Activated naive CD4-positive, alpha-beta T cell treated with anti-CD3 and anti-CD28 coated beads for 36 hours (primary cell): ENCODE measurements at places on chromosomes 6 and 20. TPM values are rescaled to one million over a fixed set of nuclear protein-coding genes. Genes with fewer than 3 reads are reported as not detected.

- H3K27ac ChIP-seq = no peak overlapping the region
- H3K27me3 ChIP-seq = no peaks in the 10 kb centered on the region
These were observed 5.2 kb upstream of the SAMHD1 start for GRCh38 chr20:36956674-36957073.

GRCh38 chr6:143694560-143694959 lies 16.8 kb downstream of the PHACTR2 start:
- H3K4me3 ChIP-seq = no peak overlapping the region
- no peaks in the 10 kb centered on the region for H3K27me3 ChIP-seq
- no peaks in the 10 kb centered on the region for H3K36me3 ChIP-seq

DNA sequence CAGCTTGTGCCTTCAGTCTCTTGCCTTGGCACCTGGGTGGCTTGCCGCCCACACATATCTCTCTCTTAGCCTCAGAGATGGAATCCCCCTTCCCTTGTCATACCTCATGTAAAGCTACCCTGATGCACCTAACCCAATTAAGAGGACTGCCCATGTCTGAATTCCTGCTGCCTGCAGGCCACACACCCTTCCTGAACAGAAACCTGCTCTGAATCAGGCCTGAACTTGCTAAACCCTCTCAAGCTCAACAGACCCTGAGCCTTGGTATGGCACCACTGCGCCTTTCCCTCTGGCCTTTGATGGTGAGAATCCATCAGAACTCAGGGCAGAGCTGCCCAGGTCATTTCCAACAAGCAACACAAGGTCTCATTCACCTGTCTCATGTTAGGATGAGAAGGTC lies 5.2 kb downstream of the RAET1G start:
- H3K4me3 ChIP-seq = no peak overlapping the region
- H3K27ac ChIP-seq = no peak overlapping the region
- no peak for DNase-seq
- peaks cover 18% of the 10 kb centered on the region for H3K27me3 ChIP-seq

DNA sequence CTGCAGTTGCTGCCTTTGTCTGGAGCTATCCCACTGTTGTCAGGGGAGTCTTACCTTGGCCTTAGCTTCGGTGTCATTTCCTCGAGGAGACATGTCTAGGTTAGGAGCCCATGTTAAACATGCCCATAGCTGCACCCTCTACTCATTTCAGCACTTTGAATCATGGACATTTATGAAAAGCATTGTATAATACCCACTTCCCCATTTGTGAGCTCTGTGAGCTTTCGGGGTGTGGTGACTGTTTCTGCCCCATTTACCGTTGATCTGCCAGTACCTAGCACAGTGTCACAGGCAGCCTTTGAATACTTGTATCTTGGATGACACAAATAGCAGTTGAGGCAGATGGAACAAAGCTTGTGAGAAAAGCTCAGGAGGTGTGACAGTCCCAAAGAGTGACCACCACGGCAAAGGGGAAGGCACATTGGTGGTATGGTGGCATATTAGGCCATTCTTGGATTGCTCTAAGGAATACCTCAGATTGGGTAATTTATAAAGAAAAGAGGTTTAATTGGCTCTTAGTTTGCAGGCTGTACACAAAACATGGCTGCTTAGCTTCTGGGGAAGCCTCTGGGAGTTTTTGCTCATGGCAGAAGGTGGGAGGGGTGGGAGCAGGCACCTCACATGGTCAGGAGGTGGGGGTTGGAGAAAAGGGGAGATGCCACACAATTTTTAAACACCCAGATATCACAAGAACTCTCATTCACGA lies 42.0 kb downstream of the JARID2 start:
- DNase-seq = no peak
- H3K27me3 ChIP-seq = no peaks in the 10 kb centered on the region
- H3K36me3 ChIP-seq = peaks cover 15% of the 10 kb centered on the region
- no peak overlapping the region for H3K4me3 ChIP-seq
- H3K4me1 ChIP-seq = peaks cover 61% of the 10 kb centered on the region

DNA sequence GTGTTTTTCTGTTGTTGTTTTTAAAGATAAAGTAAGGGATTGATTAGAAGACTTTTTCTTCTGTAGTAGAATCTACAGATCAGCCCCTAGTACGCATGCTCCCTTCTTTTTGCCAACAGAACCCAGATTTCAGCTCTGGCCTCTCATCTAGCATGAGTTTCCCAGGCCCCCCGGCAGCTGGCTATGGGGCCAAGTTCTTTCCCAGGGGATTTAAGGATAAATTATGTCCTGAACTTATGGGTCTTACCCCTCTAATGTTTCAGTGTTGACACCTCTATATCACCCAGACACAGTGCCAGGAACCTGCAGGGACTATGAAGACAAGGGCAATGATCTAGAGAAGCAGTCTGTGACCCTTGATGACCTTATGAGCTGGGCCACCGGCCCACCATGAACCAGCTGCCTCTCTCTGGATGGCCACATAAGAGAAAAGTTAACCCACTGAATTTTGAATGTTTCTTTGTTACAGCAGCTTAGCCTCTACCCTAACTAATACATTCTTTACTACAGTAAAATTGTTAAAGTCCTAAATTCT lies 150.5 kb downstream of the UNC5CL start:
- no peak overlapping the region for H3K4me3 ChIP-seq
- no peaks in the 10 kb centered on the region for H3K36me3 ChIP-seq
- no peaks in the 10 kb centered on the region for H3K4me1 ChIP-seq
- H3K27ac ChIP-seq = no peak overlapping the region
- peaks cover 3% of the 10 kb centered on the region for H3K27me3 ChIP-seq
- DNase-seq = no peak

KIFC1 gene
- total RNA-seq = 107 TPM
